ENCODE measurements at places on chromosomes 5 and 9.

DNA sequence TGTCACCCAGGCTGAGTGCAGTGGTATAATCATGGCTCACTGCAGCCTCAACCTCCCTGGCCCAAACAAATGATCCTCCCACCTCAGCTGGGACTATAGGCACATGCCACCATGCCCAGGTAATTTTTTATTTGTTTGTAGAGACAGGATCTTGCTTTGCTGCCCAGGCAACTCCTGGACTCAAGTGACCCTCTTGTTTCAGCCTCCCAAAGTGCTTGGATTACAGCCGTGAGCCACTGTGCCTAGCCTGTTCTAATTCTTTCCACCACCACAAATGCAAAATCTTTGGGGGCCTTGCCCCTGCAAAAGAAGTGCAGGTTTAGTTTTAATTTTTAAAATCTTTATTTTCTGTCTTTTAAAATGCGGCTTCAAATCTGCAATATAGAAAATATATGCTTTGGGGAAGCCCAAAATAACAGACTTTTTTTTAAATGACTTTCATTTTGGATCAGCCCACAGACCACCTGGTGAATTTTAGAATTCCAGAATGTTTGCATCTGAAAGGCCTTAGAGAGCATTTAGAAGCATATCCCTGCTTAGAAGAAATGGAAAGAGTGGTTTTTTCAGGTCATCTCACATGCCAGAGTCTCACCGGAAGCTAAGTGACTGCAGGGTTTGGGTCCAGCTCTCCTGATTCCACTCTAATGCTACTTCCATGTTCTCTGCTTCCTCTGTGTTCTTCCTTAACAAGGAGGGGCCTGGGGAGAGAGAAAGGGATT, 111.4 kb upstream of the FER start:
- DNase-seq, result no peak

DNA sequence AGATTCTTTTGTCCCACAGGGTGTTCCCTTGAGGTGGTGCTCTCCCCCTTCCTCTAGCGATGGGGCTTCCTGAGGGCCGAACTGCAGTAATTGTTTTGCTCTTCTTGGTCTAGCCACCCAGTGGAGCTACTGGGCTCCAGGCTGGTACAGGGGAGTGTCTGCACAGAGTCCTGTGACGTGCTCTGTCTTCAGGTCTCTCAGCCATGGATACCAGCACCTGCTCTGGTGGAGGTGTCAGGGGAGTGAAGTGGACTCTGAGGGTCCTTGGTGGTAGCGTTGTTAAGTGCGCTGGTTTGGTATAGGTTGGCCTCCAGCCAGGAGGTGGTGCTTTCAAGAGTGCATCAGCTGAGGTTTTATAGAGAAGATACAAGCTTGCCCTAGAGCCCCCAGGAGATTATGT, 20.4 kb upstream of the CEP72 start:
- DNase-seq, result no peak

DNA sequence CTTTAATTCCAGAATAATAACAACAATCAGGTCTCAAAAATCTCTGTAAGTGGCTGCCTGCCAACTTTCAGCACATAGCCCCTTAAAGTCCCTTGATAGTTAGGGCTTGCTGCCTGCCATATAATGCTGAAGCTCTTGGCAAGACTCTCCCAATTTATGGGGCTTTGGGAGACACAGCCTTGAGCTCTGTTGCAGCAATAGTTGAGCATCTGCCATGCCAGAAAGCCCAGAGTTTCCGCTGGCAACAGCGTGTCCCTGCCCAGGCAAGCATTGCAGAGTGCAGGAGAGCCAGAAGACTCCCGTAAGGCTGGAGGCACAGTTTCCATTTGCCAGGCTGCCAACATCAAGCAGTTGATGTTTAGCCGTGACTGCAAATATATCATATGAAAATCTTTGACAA, 678.5 kb upstream of the NUDT12 start:
- DNase-seq, result no peak

DNA sequence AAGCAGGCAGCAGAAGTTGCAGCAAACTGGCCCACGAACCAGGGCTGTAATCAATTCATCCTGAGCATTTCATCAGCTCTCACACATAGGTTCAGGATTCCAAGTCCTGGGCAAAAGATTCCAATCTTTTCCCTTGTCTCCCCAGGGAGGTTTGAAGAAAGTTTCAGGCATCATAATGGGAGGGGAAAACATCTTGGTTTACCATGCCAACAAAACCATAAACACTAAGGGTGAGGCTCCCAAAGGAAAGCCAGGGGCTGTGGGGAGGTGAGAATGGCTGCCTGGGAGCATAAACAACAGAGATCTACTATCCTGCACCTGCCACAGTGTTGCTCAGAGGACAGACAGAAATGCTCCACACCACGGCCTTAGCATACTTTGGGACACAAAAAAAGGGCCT, 94.6 kb downstream of the SH3TC2 start:
- DNase-seq, result no peak

GRCh38 chr5:62284946-62285891, 20.8 kb upstream of the KIF2A start:
- DNase-seq, result no peak

GRCh38 chr9:130901498-130902203, 5.0 kb upstream of the QRFP start:
- no peak for DNase-seq

DNA sequence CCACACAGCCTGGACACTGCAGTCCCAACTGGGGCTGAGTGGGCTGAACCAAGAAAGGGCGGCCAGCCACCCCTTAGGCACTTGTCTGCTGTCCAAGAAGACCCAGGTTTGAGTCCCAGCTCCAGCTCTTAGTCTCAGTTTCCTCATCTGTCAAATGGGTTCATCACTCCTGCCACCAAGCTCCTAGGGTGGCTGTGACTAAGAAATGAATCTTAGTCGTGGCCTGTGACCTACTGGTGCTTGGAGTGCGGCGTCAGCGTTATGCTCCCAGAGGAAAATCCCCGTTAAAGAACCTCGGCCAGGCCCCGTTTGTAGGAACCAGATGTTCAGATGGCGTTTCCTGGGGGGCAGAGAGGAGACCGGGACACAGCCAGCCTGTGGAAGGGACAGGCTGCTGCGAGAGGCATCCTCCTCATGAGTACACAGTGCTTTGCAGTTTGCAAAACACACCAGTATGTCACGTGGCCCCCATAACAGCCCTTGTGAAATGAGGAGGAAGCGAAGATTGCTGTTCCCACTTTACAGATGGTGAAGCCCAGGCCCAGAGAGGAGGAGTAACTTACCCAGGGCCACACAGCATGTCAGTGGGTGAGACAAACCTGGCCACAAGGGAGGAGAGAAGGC, 3.3 kb downstream of the FIBCD1 start:
- DNase-seq, result peak; percentile 33

GRCh38 chr5:36680066-36680465, 73.7 kb downstream of the SLC1A3 start:
- DNase-seq, result no peak

- no peak for DNase-seq
Measured at GRCh38 chr9:111102793-111103464, 64.7 kb upstream of the LPAR1 start.

DNA sequence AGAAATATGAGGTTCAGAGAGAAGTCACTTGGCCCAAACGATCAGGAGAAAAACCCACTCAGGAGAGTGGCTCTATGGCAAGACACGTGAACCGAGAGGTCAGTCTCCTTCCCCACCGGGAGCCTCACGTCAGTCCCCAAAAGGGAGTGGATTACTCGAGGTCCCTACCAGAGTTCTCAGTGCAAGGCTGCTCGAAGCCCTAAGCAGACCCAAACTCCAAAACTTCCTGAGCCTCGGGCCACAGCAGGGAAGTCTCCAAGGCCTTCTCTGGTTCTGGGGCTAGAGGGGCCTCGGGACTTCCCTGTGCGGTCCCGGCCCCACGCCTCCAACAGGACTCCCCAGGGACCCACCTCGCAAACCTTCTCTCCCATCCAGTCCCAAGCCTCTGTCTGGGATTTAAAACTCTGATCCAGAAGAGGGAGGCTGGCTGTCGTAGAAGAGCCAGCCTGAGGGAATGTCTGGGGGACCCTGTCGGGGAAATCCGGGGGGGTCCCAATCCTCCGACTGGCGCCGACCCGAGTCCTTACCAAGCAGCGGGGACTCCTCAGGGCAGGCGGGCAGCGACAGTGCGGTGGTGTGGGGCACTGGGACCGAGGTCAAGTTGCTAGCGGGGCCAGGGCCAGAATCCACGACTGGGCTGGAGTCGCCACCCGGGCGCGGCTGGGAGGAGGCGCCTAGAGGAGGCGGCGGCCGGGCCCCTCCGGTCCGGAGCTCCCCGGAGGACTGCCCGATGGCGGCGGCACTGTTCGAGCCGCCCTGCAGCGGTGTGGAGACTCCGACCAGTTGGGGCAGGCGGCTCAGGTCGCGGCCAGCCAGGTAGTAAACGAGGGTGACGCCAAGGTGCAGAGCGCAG, 679 bp downstream of the B4GALT1 start:
- DNase-seq, result no peak

DNA sequence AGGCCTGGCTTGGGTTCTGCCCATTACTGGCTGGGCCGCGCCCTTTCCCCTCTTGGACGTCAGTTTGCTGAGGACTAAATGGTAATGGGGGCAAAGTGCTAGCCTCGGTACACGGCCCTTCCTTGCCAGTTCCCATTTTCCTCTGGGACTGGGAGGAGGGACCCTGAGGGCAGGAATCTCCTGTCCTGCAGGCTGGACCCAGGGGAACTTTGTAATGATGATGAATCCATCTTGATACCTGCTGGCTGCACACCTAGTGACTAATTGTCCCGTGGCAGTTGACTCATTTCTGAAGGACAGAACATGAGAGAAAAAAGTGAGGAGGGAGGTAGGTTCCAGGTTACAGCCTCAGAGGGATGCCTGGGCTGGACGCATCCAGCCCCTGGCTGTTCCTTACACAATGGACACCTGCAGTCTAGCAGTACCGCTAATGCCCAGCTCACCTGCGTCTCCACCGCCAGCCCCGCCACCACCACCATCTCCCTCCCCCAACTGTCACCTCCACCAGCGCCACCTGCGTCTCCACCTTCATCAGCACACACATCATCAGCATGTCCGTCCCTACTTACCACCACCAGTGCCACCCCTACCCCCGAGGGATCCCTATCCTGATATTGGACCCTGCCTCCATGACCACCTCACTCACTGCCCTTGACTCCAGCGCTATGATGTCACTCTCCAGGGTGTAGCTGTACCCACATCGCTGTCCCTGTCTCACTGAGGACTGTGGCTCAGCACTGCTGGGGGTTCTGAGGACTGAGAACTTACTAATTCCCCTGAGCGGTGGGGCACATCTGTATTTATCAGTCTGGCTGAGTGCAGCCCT, 4.3 kb downstream of the CDHR2 start:
- no peak for DNase-seq

Data from Kasumi-1 (cell line).